Stimulated activated CD4-positive, alpha-beta T cell treated with anti-CD3 and anti-CD28 coated beads, Interleukin-15, amount 100 ng/mL, for 24 hours (primary cell): ENCODE measurements at places on chromosomes 4 and X.

DNA sequence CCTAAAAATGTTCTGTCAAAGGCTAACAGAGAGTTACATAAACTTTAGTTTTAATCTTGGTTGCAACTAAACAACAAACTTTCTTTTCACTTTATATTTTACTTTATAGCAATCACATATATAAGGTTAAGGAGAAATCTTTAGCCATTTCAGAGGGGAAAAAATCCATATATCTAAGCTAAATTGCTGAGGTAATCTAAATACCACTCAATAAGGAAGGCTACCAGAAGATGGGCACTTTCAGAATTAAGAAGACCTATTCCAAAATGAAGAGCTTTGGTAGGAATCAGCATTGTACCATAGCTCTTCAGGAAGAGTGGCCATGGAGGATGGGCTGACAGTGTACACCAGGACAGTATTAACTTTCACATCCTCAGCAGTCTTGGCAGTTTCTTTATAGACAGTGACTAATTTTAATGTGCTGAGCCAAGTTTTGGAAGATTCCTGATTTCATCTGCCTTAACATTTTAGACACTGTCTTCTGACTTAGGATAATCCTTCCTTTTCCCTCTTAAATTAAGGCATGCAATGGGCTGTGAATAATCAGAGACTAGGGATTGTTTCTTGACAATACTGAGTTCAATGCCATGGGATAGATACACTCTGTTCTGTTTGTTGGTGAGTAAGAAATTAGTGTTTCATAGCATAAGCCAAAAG lies 7.1 kb downstream of the FAT4 start:
- no peak for DNase-seq

GRCh38 chr4:1400191-1400805 lies 5.9 kb downstream of the NKX1-1 start:
- no peak for DNase-seq

DNA sequence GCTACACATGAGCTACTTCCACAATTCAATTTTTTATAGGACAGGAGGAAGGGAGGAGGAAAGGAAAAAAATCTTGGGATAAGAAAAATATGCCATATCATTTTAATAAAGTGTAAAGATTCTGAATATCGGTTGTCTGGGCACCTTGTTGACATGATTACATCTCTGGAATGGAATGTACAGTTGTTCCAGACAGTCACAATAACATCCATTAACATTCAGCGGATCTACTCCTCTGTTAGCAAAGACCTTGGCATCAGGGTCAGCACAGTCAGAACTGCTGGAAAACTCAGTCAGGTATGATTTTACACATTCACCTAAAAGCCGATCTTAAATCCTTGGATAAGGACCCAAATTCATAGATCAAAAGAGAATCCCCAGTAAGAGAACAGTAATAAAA lies 85.4 kb upstream of the ARMCX2 start:
- DNase-seq = no peak

DNA sequence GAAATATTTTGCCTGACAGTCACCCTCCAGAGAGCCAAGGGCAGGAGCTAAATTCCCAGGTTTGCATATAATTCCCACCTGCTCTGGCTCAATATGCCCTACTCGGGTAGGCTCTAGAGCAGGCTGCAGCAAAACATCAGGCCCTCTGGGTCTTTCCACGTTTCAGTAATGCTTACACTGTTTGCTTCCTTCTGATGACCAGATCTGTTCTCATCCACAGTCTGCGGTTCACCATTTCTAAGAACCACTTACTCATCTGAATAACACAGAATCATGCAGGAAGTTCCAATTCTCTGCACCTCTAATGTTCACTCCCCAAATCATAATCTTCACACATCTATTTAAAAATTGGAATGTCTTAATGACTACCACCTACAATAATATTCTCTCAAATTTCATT lies 141.4 kb downstream of the PPP3CA start:
- DNase-seq = peak; percentile 48

- no peak for DNase-seq
Measured at GRCh38 chr4:3322059-3322550, 29.3 kb downstream of the RGS12 start.

- no peak for DNase-seq
Measured at GRCh38 chr4:77777135-77777807, 41.9 kb downstream of the CNOT6L start.
